ENCODE measurements at places on chromosomes 4 and X.

DNA sequence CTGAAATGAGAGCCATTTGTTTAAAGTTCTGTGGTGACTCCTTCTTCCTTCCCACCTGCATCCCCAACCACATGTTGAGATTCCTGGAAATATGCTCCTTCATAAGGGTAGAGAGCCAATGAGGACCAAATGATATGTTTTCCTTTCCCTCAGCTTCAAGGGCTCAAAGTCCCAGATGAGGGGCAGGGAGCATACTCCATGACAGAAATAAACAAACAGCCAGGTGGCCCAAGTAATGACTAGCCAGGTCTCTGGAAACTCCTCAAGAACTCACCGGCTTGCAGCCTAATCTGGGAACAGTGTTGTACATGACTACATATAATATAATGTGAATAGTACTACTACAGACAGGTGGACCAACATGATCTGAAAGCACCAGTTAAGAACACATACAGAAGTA is 392.3 kb downstream of the PACRGL start:
- DNase-seq = no peak

- no peak for DNase-seq
Observed at GRCh38 chr4:135032670-135033069, 831.1 kb upstream of the PABPC4L start.

GRCh38 chr4:110961066-110961465 is 338.2 kb upstream of the PITX2 start:
- no peak for DNase-seq

DNA sequence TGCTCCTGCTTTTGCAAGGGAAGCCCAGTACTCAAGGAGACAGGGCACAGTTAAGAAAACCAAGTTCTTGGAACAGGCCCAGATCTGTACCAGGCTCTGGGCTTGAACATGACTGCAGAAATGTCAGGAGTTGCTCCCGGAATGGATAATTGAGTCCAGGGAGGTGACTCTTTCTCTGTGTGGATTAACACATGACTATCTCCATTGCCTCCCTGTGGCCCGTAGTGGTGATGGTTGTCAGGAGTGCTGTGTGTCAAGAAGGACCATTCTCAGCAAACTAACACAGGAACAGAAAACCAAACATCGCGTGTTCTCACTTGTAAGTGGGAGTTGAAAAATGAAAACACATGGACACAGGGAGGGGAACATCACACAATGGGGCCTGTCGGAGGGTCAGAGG is 39.9 kb downstream of the CCKAR start:
- DNase-seq = no peak

- no peak for DNase-seq
Observed at GRCh38 chr4:154417373-154417673, 74.3 kb downstream of the DCHS2 start.

GRCh38 chrX:49202022-49202421 is 2.0 kb upstream of the SYP start:
- no peak for DNase-seq
